ENCODE measurements at places on chromosomes 5 and 9. TPM values are rescaled to one million over a fixed set of nuclear protein-coding genes. Genes with fewer than 3 reads are reported as not detected.

Gene SPATA31C1
- not detected for total RNA-seq

DNA sequence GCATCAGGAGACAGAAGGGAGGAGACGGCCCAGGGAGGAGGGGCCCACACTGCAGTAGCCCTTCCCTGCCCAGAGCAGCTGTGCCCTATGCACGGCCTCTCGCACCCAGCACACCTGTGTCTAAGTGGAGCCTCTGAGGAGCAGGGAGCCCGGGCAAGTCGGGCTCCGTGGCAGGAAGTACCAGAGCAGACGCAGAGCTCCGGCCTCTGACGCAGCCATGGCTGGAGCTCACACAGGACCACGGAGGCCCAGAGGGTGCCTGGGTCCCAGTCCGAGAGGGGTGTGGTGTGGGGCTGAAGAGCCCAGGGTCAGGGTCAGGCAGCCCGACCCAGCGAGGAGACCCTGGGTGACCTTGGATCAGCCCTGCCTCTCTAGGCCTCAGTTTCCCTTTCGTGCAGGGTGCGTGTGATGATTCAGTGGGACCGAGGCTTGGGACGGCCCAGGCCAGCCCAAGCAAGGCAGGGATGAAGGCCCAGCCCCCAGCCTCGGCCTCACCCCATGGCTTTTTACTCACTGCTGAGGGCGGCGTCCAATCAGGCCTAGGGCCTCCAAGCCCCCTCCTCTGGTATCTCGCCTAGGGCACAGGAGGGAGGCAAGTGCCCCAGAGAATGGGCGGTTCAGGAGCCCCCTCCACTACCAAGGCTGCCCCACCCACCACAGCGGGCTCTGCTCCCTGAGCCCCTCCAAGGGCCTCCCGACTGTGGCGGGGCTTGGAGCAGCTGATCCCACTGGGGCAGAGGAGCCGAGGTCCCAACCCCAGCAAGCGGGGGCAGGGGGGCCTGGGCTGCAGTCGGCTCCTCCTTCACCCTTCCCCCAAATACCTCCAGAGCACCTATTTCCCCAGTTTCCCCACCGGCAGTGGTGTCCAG, 4.3 kb upstream of the AGPAT2 start:
- no peaks in the 10 kb centered on the region for H3K36me3 ChIP-seq
- peaks cover 9% of the 10 kb centered on the region for H3K4me1 ChIP-seq

- no peak overlapping the region for H3K4me3 ChIP-seq
- peaks cover 18% of the 10 kb centered on the region for H3K4me1 ChIP-seq
- peaks cover 12% of the 10 kb centered on the region for H3K27me3 ChIP-seq
Observed at GRCh38 chr5:16784088-16784487, 152.0 kb downstream of the MYO10 start.

- no peak overlapping the region for H3K27ac ChIP-seq
- H3K36me3 ChIP-seq = no peaks in the 10 kb centered on the region
- peaks cover 14% of the 10 kb centered on the region for H3K27me3 ChIP-seq
- no peaks in the 10 kb centered on the region for H3K4me1 ChIP-seq
Observed at GRCh38 chr9:19577411-19577810, 168.6 kb downstream of the ACER2 start.

Gene ELAVL2
- not detected for total RNA-seq

- H3K4me3 ChIP-seq = no peak overlapping the region
- DNase-seq = no peak
- H3K27ac ChIP-seq = no peak overlapping the region
- peaks cover 3% of the 10 kb centered on the region for H3K36me3 ChIP-seq
- H3K27me3 ChIP-seq = no peaks in the 10 kb centered on the region
Observed at GRCh38 chr5:81638471-81638870, 112.4 kb downstream of the SSBP2 start.

DNA sequence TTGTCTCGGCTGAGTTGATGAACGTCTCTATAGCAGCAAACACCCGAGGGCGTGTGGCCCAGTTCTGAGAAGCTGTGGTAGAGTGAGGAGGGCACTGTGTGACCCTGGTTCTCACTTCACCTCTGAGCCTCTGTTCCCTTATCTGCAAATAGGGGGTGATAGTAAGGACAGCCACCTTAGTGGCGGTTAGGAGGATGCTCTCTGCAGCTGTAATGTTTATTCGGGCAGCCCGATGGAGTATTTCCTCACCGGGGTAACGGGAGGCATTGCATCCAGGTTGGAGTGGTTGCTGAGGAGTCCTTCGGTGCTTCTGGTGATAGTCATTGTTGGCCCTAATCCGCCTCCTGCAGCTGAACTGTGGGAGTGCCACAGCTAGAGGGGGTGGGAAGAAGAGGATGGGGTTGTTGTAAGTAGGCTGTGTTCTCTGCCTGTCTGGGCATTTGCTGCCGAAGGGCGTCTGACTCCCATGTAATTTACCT, 13.9 kb downstream of the PRRC2B start:
- peaks cover 15% of the 10 kb centered on the region for H3K36me3 ChIP-seq
- no peaks in the 10 kb centered on the region for H3K27me3 ChIP-seq
- H3K4me3 ChIP-seq = peak overlapping the region; percentile 70
- H3K27ac ChIP-seq = peak overlapping the region; percentile 86
- peaks cover 89% of the 10 kb centered on the region for H3K4me1 ChIP-seq

DNA sequence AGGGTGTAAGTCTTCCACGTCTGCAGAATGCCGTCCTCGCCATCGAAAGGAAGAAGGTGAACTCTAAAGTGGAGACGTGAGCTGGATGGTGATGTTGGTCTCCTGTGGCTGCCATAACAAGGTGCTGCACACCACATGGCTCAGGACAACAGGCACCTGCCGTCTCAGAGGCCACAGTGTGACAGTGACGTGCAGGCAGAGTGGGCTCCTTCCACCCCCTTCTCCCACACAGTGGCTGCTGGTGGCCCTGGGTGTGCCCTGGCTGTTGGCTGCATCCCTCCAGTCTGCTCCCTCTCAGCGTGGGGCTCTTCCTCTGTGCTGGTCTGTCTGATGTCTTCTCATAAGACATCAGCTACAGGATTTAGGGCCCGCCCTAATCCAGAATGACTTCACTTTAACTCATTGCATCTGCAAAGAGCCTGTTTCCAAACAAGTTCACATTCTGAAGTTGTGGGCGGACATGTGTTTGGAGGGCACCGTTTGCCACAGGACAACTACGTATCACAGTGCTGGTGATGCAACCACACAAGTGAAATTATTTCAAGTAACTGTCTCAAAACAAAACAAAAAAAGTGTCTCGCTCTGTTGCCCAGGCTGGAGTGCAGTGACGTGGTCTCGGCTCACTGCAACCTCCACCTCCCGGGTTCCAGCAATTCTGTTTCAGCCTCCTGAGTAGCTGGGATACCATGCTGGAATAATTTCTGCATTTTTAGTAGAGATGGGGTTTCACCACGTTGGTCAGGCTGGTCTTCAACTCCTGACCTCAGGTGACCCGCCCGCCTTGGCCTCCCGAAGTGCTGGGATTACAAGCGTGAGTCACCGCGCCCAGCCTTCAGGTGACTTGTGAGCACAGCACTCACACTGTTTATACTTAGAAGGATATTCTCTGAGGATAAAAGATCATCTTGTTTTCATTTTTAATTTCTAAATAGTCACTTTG, 31.2 kb upstream of the CLPTM1L start:
- H3K4me3 ChIP-seq = no peak overlapping the region
- DNase-seq = no peak
- H3K4me1 ChIP-seq = peaks cover 8% of the 10 kb centered on the region
- H3K36me3 ChIP-seq = no peaks in the 10 kb centered on the region
- no peak overlapping the region for H3K27ac ChIP-seq
- H3K27me3 ChIP-seq = no peaks in the 10 kb centered on the region

DNA sequence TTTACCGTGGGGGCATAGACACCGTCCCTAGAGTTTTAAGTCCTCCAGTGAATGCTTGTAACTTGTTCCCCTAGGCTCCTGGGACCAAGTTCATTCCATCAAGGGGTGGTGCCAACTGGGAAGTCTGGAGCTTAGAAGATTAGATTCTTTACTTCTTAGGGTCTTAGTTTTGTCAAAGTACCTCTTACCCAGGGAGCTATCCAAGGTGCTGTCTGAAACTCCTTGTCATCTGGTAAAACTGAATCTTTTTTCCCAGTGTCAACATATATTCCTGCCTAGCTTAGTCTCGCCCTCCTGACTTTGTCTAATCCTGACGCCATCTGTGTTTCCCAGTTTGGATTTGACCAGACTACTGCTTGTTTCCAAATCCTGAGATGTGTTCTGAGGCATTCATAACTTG, 41.6 kb downstream of the MAMDC2 start:
- H3K27ac ChIP-seq = no peak overlapping the region
- no peak for DNase-seq
- H3K36me3 ChIP-seq = no peaks in the 10 kb centered on the region
- H3K4me3 ChIP-seq = no peak overlapping the region
- H3K4me1 ChIP-seq = no peaks in the 10 kb centered on the region

Gene URM1
- 61.4 TPM for total RNA-seq

DNA sequence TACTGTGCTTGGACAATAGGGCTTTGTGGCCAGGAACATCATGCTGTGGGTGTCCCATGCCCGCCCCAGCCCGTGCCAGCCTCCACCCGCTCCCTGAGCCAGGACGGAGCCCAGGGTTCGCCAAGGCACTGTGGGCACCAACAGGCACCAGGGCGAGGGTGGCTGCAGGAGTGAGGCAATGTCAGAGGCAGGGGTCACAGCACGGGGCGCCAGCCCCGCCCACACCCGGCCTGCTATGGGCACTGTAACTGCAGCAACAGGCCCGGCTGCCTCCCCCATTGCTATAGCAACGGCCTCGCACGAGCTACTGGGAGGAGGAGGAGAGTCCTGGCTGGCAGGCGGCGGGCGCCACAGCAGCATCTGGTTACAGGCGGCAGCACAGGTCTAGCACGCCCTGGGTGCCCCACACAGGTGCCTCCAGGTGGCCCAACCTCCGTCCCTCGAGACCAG, 2.5 kb downstream of the ABCA2 start:
- H3K4me1 ChIP-seq = peaks cover 39% of the 10 kb centered on the region
- H3K4me3 ChIP-seq = no peak overlapping the region
- H3K27me3 ChIP-seq = peaks cover 3% of the 10 kb centered on the region
- DNase-seq = no peak
- H3K27ac ChIP-seq = no peak overlapping the region

Gene CNTFR
- not detected for total RNA-seq

- H3K27me3 ChIP-seq = peaks cover 25% of the 10 kb centered on the region
- H3K4me1 ChIP-seq = no peaks in the 10 kb centered on the region
- DNase-seq = no peak
- H3K4me3 ChIP-seq = no peak overlapping the region
- H3K27ac ChIP-seq = no peak overlapping the region
- H3K36me3 ChIP-seq = no peaks in the 10 kb centered on the region
Observed at GRCh38 chr5:136120529-136120928, 12.1 kb upstream of the SMAD5 start.

DNA sequence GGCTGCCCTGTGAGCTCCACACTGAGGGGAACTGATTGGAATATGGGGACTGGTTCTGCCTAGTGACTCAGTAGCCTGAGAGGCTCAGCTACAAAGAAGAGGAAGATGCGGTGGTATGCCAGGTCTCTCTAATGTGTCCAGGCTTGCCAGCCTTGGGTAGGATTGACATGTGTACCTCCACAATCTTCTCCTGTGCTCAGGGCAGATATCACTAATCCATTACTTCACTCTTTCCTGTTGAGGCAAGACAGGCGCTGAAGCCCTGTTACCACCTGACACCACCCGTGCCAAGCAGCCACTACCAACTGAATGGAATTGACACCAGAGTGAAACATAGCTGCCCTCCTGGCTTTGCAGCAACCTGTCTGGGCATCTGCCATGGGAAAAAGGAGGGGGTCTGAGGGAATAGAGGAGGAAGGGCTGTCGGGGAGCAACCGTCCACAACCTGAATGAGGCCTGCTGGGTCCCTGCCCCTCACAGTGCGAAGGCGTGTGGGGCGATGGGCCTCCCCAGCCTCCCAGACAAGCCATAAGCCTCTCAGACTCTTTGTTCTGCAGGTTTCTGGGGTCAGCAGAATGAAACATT, 114.7 kb upstream of the CXCL14 start:
- no peak for DNase-seq
- no peaks in the 10 kb centered on the region for H3K4me1 ChIP-seq
- H3K27ac ChIP-seq = no peak overlapping the region
- H3K27me3 ChIP-seq = peaks cover 9% of the 10 kb centered on the region
- no peak overlapping the region for H3K4me3 ChIP-seq
- H3K36me3 ChIP-seq = no peaks in the 10 kb centered on the region

DNA sequence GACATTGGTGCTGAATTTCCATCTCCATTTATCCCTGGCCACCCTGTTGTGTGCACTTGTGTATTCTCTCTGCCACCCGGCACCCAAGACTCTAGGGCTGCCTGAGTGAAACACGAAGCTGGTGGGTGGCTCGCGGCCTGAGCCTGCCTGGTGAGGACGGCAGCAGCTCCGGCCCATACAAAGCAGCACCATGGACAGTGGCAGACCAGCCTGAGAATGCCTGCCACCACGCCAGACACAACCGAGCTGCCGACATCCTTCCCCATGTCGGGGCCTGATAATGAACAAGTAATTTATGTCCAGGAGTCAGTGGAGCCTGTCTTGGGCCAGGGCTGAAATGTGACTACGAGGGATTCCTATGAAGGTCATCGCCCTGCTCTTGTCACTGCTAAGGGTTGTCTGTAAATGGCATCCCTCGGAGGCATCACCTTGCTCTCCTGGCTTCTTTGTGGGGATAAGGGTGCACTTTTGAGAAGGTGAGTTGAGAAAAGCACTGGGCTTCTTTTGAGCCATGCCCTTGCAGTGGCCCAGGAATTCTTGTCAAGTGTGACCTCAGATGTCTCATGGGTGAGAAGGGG, 175.7 kb downstream of the MELK start:
- no peaks in the 10 kb centered on the region for H3K36me3 ChIP-seq
- no peak overlapping the region for H3K4me3 ChIP-seq
- peak; percentile 60 for DNase-seq
- peaks cover 35% of the 10 kb centered on the region for H3K27me3 ChIP-seq

- H3K27me3 ChIP-seq = no peaks in the 10 kb centered on the region
- H3K27ac ChIP-seq = no peak overlapping the region
- H3K4me1 ChIP-seq = peaks cover 15% of the 10 kb centered on the region
- no peak overlapping the region for H3K4me3 ChIP-seq
Observed at GRCh38 chr9:86287013-86287412, 4.7 kb upstream of the ISCA1 start.

DNA sequence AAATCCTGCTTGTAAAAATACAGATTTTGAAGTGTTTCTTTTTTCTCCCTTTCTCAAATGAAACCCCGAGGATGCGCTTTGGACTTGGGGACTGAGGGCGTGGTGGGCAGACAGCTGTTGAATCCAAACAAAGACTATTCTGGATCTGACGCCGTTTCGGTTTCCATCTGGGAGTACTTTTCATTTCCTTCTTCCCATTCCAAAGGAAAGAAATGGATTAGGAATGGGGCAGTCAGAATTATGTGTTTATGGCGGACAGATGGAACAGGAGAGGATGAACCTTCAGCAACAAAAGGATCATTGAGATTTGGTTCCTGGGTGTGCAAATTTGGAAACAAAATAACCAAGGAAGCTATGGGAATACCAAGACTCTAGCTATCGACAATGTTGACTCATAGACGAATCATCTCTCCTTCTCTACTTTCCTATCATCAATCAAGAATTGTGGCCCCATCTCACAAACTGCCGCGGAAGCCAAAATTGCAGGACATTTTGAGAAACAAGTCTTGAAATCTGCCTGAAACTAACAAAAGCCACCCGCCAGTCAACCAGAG, 300.6 kb downstream of the PARP8 start:
- H3K36me3 ChIP-seq = no peaks in the 10 kb centered on the region
- DNase-seq = no peak
- no peak overlapping the region for H3K27ac ChIP-seq
- H3K27me3 ChIP-seq = peaks cover 87% of the 10 kb centered on the region

- DNase-seq = no peak
- H3K27ac ChIP-seq = no peak overlapping the region
- peaks cover 19% of the 10 kb centered on the region for H3K27me3 ChIP-seq
- H3K4me1 ChIP-seq = peaks cover 2% of the 10 kb centered on the region
- no peak overlapping the region for H3K4me3 ChIP-seq
Observed at GRCh38 chr9:124624735-124624992, 117.5 kb upstream of the NR5A1 start.

- no peaks in the 10 kb centered on the region for H3K36me3 ChIP-seq
- peaks cover 6% of the 10 kb centered on the region for H3K27me3 ChIP-seq
- no peak for DNase-seq
- H3K4me1 ChIP-seq = no peaks in the 10 kb centered on the region
- H3K4me3 ChIP-seq = no peak overlapping the region
Observed at GRCh38 chr5:68482199-68482598, 266.6 kb downstream of the PIK3R1 start.

Gene GLIPR2
- 49.8 TPM for total RNA-seq

All from activated CD8-positive, alpha-beta memory T cell treated with anti-CD3 and anti-CD28 coated beads, Interleukin-2, amount 10 ng/mL, durations not matched to agents 7 days and 5 days (primary cell).